ENCODE measurements at places on chromosomes 1 and 21. TPM values are rescaled to one million over a fixed set of nuclear protein-coding genes. Genes with fewer than 3 reads are reported as not detected.

TBX19 gene
- total RNA-seq = 2.0 TPM

DNA sequence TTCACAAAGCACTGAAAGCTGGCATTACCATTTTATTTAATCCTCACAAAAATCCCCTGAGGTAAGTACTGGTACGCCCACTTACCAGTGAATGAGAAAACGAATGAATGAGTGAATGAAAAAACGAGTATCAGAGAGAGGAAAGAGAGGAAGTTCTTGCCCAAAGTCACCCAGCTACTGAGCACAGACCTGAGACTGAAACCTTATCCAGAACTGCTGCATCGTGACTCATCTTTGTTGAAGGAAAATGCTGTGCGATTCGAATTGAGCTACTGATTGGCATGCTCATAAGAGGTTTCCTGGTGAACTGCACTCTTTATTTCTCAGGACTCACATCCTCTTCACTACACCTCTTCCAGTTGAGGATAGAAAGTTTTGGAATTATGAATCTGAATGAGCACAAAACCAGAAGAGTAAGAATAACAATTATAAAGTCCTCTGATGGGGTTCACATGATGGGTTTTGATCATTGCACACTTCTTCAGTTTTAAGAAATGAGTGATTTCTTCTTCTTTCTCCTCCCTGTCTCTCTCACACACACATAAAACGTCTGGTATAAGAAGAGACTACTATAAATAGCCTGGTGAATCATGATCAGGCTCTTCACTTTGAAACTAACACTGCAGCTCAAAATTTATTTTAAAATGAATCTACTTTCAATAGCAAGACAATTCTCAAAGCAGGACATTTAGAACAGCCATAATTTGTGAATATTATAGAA lies 32.1 kb downstream of the IL12RB2 start:
- H3K4me3 ChIP-seq = peak overlapping the region; percentile 66
- H3K36me3 ChIP-seq = peaks cover 75% of the 10 kb centered on the region
- H3K27ac ChIP-seq = peak overlapping the region; percentile 90
- DNase-seq = peak; percentile 47
- H3K27me3 ChIP-seq = no peaks in the 10 kb centered on the region

DNA sequence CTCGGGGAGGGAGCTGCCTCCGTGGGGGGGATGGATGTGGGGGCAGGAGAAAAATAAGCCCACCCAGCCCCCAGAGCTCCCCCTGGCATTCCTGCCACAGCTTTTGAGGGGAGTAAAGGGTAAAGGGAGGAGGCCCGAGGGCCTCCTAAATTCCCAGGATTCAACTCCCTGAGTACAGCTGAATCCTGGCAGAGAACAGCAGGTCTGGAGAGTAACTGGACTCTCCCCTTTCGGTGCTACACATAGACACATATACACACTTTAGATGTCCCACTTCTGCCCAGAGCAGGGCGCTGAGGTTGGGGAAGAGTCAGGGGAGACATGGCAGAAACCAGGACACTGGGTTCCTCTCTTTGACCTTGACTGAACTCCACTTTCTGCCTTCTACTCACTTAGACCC lies 3.0 kb downstream of the KIRREL1 start:
- H3K4me3 ChIP-seq = no peak overlapping the region
- H3K27ac ChIP-seq = no peak overlapping the region
- H3K36me3 ChIP-seq = no peaks in the 10 kb centered on the region
- peaks cover 37% of the 10 kb centered on the region for H3K27me3 ChIP-seq
- H3K4me1 ChIP-seq = no peaks in the 10 kb centered on the region

NGF gene
- total RNA-seq = not detected

ERICH3 gene
- not detected for total RNA-seq

GRCh38 chr1:164061528-164061927 lies 497.5 kb upstream of the PBX1 start:
- DNase-seq = no peak
- H3K4me1 ChIP-seq = no peaks in the 10 kb centered on the region
- no peaks in the 10 kb centered on the region for H3K27me3 ChIP-seq
- H3K27ac ChIP-seq = no peak overlapping the region
- no peak overlapping the region for H3K4me3 ChIP-seq

- H3K4me1 ChIP-seq = peaks cover 17% of the 10 kb centered on the region
- no peak for DNase-seq
- H3K27me3 ChIP-seq = no peaks in the 10 kb centered on the region
- H3K27ac ChIP-seq = no peak overlapping the region
- H3K36me3 ChIP-seq = peaks cover 27% of the 10 kb centered on the region
Measured at GRCh38 chr1:93137604-93138292, 42.5 kb downstream of the TMED5 start.

GRCh38 chr1:228276174-228276831 lies 68.5 kb downstream of the OBSCN start:
- peaks cover 8% of the 10 kb centered on the region for H3K4me1 ChIP-seq
- no peak overlapping the region for H3K27ac ChIP-seq
- H3K27me3 ChIP-seq = no peaks in the 10 kb centered on the region
- H3K4me3 ChIP-seq = peak overlapping the region; percentile 73
- H3K36me3 ChIP-seq = no peaks in the 10 kb centered on the region

- no peaks in the 10 kb centered on the region for H3K27me3 ChIP-seq
- no peak overlapping the region for H3K27ac ChIP-seq
- DNase-seq = no peak
- H3K4me1 ChIP-seq = no peaks in the 10 kb centered on the region
- no peak overlapping the region for H3K4me3 ChIP-seq
Measured at GRCh38 chr1:6507037-6507428, 15.6 kb upstream of the PLEKHG5 start.

KDF1 gene
- not detected for total RNA-seq

Data from activated T-helper 1 cell treated with anti-CD3 and anti-CD28 coated beads, Interleukin-12 subunit alpha, Interleukin-12 subunit beta, Interleukin-2, Interleukin-4 antibody, amounts not matched to agents 30 ng/mL and 10 ng/mL and 1 ng/mL, durations not matched to agents 14 hours and 24 hours and 36 hours (primary cell).